ENCODE measurements at places on chromosomes 4 and X.

- no peak for DNase-seq
Measured at GRCh38 chr4:54473798-54474197, 184.0 kb upstream of the KIT start.

- no peak for DNase-seq
Measured at GRCh38 chr4:180539284-180539683, 1703.9 kb upstream of the TENM3 start.

- no peak for DNase-seq
Measured at GRCh38 chr4:187666697-187667494, 328.7 kb upstream of the ZFP42 start.

DNA sequence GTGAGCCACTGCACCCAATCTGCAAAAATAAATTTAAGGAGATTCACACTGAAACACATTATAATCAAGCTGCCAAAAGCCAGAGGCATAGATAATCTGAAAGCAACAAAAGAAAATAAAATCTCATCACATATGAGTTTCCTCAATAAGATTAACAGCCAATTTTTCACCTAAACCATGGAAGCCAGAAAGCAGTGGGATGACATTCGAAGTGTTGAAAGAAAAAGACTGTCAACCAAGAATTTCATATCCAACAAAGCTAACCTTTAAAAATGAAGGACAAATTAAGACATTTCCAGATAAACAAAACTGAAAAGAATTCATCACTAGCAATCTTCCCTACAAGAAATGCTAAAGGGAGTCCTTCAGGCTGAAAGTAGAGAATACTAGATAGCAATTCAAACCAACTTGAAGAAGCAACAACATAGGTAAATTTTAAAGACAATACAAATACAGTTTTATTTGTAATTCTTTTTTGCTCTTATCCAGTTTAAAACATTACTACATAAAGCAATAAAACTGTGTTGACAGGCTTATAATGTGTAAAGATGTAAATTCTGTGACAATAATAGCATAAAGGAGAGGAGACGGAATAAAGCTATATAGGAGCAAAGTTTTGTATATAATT, 23.1 kb upstream of the KLHL8 start:
- peak; percentile 5 for DNase-seq

GRCh38 chrX:9848718-9849479, 62.7 kb downstream of the SHROOM2 start:
- DNase-seq, result peak; percentile 34

DNA sequence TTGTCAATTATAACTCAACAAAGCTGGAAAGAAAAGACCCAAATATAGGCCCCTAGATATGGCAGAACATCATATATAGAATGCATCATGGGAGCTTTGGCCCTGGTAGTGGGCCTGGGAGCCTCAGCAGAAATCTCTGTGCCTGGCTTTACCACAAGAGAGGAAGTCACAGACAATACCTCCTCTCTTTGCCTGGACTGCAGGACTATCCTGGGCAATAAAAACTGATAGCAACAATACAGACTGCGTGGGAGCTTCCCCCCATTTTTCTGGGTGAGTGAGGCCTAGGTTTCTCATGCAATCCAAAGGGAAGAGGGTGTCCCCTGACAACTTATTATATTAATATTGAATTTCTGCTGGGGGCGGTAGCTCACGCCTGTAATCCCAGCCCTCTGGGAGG, 64.0 kb upstream of the NFKB1 start:
- DNase-seq, result no peak

- DNase-seq, result peak; percentile 93
Measured at GRCh38 chr4:47531241-47531953, 46.3 kb downstream of the ATP10D start.

- DNase-seq, result no peak
Measured at GRCh38 chr4:56976283-56976836, 1.0 kb downstream of the NOA1 start.

GRCh38 chr4:1045595-1046201, 34.3 kb downstream of the FGFRL1 start:
- DNase-seq, result no peak

- no peak for DNase-seq
Measured at GRCh38 chrX:140817943-140818342, 108.4 kb downstream of the LINC00632 start.

- DNase-seq, result no peak
Measured at GRCh38 chr4:33437406-33437805, 2717.2 kb downstream of the PCDH7 start.

DNA sequence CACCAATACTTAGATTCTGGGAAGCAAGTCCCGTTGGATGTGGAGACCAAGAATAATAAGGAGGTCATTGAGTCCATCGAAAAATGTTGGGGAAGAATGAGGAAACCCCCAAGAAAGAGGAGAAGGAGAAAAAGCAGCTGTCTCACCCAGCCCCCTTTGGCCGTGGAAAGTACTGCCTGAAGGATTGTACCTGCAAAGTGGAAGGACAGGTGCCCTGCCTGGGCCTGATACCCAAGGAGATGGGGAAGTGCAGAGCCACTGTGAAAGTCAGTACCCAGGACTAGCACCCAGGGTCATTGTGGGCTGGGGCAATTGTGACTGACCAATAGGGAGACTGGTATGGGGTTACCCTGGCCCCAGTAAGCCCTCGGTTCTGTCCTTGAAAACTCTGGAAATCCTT, 13.8 kb upstream of the CFAP299 start:
- no peak for DNase-seq

- DNase-seq, result no peak
Measured at GRCh38 chrX:29542152-29542551, 673.2 kb upstream of the MAGEB2 start.

DNA sequence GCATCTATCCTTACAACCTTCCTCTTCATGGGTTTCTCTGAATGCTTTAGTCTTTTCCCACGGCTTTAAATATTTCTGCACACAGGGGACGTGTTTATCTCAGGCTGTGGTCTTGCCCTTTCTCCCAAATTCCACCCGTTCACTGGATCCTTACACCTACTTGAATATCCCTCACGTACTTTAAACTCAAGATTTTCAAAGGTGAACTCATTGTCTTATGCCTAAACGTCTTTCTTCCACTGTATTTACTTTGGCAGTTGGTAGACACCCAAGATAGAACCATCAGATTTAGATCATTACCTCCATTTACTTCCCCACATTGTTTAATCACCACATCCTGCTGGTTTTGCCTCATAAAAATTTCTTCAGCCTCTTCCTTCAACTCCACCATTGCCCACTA, 269.2 kb downstream of the CBLL2 start:
- DNase-seq, result peak; percentile 52

- DNase-seq, result no peak
Measured at GRCh38 chr4:121256887-121257466, 92.9 kb upstream of the TNIP3 start.

Data from kidney glomerular epithelial cell (primary cell).